ENCODE measurements at places on chromosomes 6 and 20.

GRCh38 chr20:63682384-63683139 is 13.9 kb upstream of the TNFRSF6B start:
- DNase-seq: no peak

GRCh38 chr6:69907981-69908498 is 41.7 kb downstream of the COL19A1 start:
- no peak for DNase-seq

DNA sequence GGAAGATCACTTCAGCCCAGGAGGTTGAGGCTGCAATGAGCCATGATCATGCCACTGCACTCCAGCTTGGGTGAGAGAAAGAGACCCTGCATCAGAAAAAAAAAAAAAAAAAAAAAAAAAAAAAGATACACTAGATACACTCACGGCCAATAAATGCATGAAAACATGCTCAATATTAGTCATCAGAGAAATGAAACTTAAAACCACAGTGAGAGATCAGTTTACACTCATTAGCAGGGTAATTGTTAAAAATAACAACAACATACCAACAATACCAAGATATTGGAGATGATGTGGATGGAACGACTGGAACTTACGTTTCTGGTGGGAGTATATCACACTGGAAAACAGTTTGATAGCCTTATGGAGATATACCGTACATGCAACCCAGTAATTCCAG is 29.9 kb downstream of the HS3ST5 start:
- DNase-seq: no peak

DNA sequence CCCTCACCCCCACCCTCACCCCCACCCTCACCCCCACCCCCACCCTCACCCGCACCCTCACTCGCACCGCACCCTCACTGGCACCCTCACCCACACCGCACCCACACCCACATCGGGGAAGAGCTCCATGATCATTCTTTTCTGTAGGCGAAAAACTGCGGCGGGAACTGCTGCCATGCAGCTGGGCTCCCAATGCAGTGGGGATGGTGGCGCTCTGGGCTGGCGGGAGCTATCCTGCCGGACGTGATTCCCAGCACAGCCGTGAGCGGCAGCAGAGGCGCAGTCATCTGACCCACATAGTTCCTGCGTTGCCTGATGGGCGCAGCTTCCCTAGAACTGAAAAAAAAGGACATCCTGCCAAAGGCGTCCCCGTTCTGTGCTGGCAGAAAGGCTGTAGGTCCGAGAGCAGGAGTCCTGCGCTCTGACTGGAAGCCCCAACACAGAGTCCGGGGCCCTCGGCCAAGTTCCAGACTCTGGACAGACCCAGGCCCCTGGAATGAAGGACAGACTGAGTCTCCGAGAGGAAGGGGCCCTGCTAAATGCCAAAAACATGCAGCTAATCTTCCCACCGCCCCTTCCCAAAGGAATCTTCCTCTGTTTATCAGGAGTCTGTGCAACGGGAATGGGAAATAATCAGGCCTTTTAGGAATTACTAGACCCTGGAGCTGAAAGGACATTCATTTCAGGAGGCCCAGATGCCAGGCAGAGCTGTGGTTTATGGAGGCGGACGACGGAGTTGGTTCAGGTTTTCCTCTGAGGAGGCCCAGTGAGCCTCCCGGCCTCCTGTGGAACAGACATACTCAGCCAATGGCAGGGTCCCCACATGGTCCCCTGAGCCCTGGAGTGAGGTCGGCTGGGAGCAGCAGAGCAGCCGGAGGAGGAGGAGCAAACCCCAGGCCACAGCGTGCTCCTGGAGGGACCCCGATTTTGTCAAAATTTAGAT is 14.1 kb upstream of the TCFL5 start:
- peak; percentile 74 for DNase-seq

DNA sequence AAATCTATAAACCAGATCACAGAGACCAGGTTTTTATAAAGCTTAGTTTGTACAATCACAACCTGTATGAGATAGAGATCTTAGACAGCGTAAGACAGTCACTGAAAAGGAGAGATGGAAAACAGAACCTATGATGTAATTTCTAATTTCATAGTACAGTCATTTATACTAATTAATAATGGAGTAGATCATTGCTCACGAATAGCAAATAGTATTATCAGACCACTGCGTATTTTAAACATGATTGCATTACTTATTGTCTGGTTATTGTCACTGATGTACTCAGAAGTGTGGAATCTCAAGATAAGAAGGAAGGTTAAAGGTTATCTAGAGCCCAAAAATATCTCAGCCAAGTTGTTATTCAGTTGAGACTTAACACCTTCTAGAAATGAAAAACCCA is 115.6 kb downstream of the KHDC1L start:
- DNase-seq: no peak

GRCh38 chr6:74967821-74968220 is 238.0 kb downstream of the COL12A1 start:
- DNase-seq: no peak

- DNase-seq: no peak
These were observed 11.5 kb downstream of the ATP9A start for GRCh38 chr20:51756653-51757052.

Data from NCI-H1105 (cell line).